ENCODE measurements at places on chromosomes 1 and 21. TPM values are rescaled to one million over a fixed set of nuclear protein-coding genes. Genes with fewer than 3 reads are reported as not detected.

DNA sequence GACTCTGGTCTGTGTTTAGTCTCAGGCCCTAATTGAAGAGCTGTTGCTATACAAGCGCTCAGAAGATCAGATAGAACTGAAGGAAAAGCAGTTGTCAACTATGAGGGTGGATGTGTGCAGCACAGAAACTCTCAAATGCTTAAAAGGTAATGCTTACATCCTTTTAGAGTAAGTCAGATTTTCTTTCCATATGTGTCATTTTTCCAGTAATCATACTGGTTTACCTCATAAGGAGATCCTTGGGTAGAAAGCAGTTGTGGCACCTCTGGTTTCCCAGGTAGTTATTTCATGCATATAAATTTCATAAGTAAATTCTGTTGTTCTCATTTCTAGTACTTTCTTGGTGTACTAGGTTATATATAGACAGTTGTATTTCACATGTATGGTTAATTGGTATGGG lies 43.0 kb upstream of the TARS2 start:
- no peak for DNase-seq

ZSCAN20 gene
- 1.9 TPM for total RNA-seq

DNA sequence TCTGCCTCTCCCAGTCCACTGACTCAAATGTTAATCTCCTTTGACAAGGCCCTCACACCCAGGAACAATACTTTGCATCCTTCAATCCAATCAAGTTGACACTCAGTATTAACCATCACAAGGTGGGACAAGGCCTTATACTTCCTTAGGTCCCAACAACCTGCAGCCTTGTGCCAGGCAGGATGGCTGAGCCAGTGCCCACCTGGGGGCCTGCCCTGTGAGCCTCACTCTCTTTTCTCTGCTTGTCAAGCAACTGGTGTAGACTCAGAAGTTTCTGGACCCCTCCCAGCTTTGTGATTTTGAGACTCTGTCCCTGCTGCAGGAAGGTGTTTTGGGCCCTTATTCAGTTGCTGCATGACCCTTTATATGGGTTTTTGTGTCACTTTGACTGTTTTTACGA lies 310.0 kb upstream of the C1orf174 start:
- no peak for DNase-seq

- no peak for DNase-seq
Measured at GRCh38 chr1:236176337-236177336, 34.3 kb downstream of the GPR137B start.

GRCh38 chr1:199362996-199363395 lies 664.5 kb upstream of the NR5A2 start:
- DNase-seq = no peak

SEC16B gene
- total RNA-seq = 0.54 TPM

BPNT1 gene
- total RNA-seq = 11.0 TPM

GRCh38 chr1:178877896-178878295 lies 7.0 kb upstream of the ANGPTL1 start:
- DNase-seq = no peak

- DNase-seq = no peak
Measured at GRCh38 chr21:40985370-40985769, 138.4 kb upstream of the DSCAM start.

NTNG1 gene
- total RNA-seq = under 0.01 TPM

GRCh38 chr1:47410068-47410455 lies 6.0 kb upstream of the FOXE3 start:
- DNase-seq = no peak

GRCh38 chr1:49630156-49630555 lies 393.6 kb downstream of the AGBL4 start:
- no peak for DNase-seq

GRCh38 chr21:17732306-17732705 lies 86.8 kb downstream of the C21orf91 start:
- no peak for DNase-seq

GRCh38 chr1:185559684-185560331 lies 174.4 kb upstream of the HMCN1 start:
- peak; percentile 61 for DNase-seq

CLDN19 gene
- under 0.01 TPM for total RNA-seq

GRCh38 chr1:227305894-227306626 lies 12.2 kb downstream of the CDC42BPA start:
- DNase-seq = no peak

MAP1LC3C gene
- total RNA-seq = not detected

OR2G2 gene
- 0.27 TPM for total RNA-seq

- DNase-seq = no peak
Measured at GRCh38 chr1:35605867-35606182, 32.7 kb downstream of the TFAP2E start.

- no peak for DNase-seq
Measured at GRCh38 chr1:80450711-80451110, 1350.0 kb upstream of the ADGRL2 start.

- no peak for DNase-seq
Measured at GRCh38 chr1:25618433-25618808, 1.8 kb downstream of the MAN1C1 start.

GRCh38 chr1:244362476-244362875 lies 89.2 kb downstream of the ADSS2 start:
- DNase-seq = no peak

C1orf87 gene
- total RNA-seq = not detected

DNA sequence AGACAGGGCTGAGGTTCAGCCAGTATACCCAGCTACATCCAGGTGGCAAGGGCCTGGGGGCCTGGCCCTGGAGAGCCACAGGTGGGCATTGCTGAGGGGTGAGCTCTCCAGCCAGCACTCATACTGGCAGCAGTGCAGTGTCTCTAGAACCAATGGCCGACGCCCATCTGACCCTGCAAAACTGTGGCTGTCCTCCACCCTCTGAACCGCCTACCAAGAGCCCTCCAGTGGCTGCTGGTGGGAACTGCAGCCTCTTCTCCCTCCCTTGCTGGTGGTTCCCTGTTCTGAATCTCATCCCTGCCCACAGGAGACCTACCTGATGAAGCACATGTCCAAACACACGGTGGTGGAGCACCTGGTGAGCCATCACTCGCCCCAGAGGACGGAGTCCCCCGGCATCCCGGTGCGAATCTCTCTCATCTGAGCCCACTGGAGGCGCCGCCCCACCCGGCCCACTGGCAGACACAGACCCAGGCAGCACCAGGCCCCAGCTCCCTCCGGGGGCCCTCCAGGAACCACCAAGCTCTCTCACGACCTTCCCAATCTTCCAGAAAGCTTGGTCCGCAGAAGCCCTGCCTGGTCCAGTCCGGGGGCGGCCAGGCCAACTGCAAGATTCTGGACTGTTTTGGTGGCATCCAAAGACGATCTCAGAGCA lies 22.1 kb downstream of the A3GALT2 start:
- DNase-seq = peak; percentile 46

GRCh38 chr1:221565711-221566110 lies 176.2 kb downstream of the DUSP10 start:
- DNase-seq = no peak

GRCh38 chr1:198676253-198676652 lies 37.4 kb downstream of the PTPRC start:
- DNase-seq = peak; percentile 83

A3GALT2 gene
- total RNA-seq = not detected

DNA sequence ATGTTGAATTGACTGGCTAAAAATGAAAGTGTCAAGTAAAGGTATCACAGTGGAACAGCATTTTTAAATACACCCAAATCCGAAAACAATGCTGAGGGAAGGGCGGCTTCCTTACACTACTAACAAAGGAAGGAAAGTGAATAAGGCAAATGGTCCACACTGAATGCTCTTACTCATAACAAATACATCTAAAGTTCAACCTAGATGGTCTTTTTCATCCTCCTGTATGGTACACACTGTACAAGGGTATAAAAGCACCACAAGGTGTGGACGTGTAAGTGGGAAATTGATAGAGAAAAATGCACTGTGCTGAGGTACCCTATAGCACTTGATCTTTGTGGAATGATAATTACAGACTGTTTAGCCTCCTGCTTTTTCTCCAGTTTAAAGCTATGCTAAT lies 7.1 kb upstream of the PALMD start:
- no peak for DNase-seq

GRCh38 chr1:60503266-60503925 lies 429.8 kb upstream of the C1orf87 start:
- DNase-seq = no peak

- no peak for DNase-seq
Measured at GRCh38 chr1:156565519-156565918, 6.8 kb downstream of the IQGAP3 start.

DNA sequence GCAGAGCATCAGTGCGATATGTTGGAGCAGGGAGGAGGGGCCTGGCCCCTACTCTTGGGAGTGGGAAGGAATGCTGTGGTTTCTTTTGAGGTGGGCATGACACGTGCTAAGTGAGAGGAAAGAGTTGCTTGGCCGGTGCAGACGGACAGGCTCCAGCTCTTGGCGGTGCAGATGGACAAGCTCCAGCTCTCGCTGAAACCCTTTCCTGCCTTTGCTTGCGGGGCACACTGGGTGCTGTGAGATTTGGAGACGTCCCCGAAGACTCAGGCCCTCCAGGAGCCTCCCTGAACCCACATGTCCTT lies 15.9 kb downstream of the PDXK start:
- DNase-seq = no peak

WDR64 gene
- not detected for total RNA-seq

GRCh38 chr1:67431869-67432578 lies 1.8 kb upstream of the SERBP1 start:
- DNase-seq = no peak

MAP3K21 gene
- total RNA-seq = 3.0 TPM

SLC5A9 gene
- 0.27 TPM for total RNA-seq

- no peak for DNase-seq
Measured at GRCh38 chr1:206679738-206680211, 4.9 kb upstream of the MAPKAPK2 start.

GRCh38 chr1:107135463-107135862 lies 5.4 kb upstream of the NTNG1 start:
- peak; percentile 64 for DNase-seq
